Pancreas (tissue), 10 donors: ENCODE measurements at places on chromosomes 7 and 10. TPM values are rescaled to one million over a fixed set of nuclear protein-coding genes. Genes with fewer than 3 reads are reported as not detected.

DNA sequence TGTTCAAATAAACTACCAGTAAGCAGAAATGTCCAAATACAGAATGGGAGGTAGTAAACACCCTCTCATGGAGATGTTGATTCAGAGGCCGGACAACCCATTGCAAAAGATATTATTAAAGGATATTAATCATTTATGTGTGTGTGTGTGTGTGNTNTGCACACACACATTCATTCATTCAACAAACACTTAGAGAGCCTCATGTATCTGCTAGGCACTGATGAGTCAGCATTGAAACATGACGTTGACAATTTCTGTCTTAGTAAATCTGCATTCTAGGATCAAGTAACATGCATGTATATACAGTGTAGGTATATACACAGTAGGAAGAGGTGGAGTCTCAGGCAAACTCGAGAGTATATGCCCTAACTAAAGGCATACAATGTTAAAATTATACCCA lies 187.0 kb downstream of the ZNF365 start:
- DNase-seq, result no peak

DNA sequence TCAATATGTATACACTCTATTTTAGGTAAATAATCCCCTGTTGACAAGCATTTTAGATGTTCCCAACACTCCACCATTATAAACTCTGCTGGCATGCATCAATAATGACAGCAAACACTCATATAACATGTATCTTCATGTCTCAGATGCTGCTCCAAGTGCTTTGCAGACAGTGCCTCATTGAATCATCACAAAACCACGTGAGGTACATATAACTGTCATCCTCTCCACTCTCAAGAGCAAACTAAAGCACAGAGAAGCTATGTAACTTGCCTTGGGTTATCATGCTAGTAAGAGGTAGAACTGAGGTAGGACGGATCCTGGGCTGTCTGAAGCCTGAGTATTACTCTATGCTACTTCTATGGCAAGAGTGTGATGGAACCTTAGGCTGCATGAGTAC lies 72.5 kb upstream of the GSDME start:
- no peak for DNase-seq

The TMEM236 gene
- total RNA-seq, result 0.62 TPM

DNA sequence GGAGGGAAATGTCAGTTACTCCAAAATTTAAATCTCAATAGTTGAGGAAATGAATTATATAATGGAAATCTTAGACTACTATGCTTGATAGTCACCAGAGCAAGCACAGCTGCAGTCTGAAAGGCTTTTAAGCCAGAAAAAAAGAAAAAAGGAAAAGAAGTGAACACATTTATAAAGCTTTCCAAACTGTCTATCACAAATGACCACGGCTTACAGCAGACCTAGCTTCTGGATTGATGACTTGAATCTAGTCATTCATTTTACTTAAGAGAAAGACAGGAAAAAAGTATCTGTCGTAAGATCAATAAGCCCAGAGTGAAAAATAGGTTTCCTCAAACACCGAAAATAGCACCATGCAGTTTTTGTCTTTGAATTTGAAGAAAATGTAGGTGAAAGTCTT lies 67.9 kb upstream of the OGDHL start:
- no peak for DNase-seq

GRCh38 chr7:46934198-46934825 lies 647.6 kb downstream of the TNS3 start:
- DNase-seq, result no peak

The GIMAP1 gene
- total RNA-seq, result 1.5 TPM

- no peak for DNase-seq
These were observed 56.0 kb upstream of the NEBL start for GRCh38 chr10:20953120-20953519.

DNA sequence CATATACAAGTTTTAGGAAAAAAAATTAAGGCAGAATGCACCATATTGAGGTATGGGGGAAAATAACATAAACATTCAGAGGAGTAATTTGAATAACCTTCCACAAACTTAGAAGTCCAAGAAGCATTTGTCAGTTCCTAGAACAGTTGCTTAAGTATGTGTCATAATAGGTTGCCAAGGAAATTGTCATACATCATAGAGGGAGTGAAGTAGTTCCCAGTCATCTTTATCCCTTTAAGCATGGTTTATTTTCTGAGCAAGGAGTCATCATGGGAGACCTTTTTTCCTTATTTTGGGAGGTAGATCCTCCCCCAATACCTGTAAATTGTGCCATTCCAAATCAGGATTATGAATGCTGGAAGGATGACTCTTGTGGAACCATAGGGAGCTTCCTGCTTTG lies at the start of gene SSMEM1:
Gene SSMEM1 (plus strand): TSS at position 219 of the 400 bp plus-strand sequence. CDS start 51 bp downstream, at position 270.
- no peak for DNase-seq

The CYP3A4 gene
- 3.0 TPM for total RNA-seq

GRCh38 chr7:50728184-50728583 lies 54.5 kb downstream of the GRB10 start:
- no peak for DNase-seq

DNA sequence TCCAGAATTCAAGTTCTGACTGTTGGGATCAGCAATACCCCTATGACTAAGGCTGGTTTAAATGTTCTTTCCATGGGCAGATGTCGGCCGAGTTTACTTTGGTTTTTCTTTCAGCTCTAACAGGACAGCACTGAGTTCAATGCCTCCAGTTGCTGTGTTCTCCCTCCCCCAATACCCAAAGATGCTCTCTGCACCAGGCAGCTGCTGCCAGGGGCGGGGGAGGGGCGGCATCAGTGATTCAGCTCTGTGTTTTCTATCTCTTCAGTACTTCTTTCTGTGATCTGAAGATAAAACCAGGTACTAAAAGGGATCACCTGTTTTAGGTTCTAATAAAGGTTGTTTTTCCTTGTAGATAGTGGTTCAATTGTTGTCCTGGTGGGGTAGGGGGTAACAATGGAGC lies 576.7 kb upstream of the POT1 start:
- no peak for DNase-seq

DNA sequence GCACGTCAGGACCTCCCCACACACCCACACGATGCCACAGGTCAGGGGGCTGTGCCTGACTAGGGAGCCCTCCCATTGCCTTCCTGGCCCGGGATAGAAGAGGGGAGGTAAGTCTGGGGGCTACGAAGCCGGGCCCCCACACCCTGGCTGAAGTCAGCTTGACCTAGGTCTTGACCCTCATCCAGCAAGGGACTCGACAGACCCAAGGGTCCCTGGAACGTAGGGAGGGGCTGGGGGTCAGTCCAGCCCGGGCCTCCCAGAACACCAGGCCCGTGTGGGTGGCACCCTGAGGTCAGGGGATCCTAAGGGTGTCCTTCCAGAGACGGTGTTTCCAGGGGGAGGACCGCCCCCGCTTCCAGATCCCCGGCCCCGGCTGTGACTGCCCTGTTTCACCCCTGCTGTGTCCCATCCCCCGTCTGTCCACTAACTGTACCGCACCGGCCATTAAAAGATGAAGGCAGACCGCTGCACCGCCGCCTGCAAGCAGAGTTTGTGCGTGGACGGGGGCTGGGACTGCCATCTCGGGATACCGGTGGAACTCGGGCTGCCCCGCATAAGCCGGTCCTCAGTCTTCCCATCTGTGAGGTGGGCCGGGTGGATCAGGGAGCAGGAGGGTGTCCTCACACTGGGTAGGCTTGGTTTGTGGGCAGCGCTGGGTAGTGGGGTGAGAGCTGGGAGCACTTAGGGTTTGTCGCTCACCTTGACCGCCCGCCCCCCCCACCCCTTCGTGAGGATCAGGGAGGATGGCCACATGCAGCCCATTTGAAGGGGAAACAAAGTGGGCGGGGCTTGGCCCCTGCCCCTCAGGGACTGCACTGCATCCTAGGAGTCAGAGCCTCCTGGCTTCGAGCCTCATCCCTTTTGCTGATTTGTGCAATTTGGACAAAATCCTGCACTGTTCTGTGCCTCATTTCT lies 21.1 kb downstream of the SLC29A4 start:
- DNase-seq, result no peak

GRCh38 chr7:75966190-75966961 lies 28.0 kb downstream of the TMEM120A start:
- no peak for DNase-seq

- DNase-seq, result no peak
These were observed 24.3 kb downstream of the CTBP2 start for GRCh38 chr10:125136087-125136486.

The PLEKHA1 gene
- total RNA-seq, result 20.0 TPM

- no peak for DNase-seq
These were observed 2.0 kb upstream of the CPXM2 start for GRCh38 chr10:123893651-123894050.

DNA sequence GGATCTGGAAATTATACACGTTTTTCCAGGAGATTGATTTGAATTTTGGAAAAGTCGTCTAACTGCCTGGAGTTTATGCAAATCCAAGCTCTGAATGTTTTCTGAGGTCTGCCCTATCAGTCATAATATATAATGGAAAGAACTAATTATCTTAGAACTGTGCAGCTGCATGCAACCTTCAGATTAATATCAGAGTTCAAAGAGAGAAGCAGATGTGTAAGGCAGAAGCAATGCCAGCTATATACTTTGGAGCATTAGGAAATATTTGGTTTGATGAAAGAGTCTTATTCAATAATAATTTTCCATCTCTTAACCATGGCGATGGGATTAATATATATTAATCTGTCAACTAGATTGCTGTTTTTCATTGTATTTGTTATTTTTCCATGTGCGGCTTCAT lies 500.9 kb downstream of the NEBL start:
- DNase-seq, result no peak

The MSMB gene
- not detected for total RNA-seq

GRCh38 chr7:101099969-101100781 lies 14.9 kb downstream of the TRIM56 start:
- peak; percentile 88 for DNase-seq

DNA sequence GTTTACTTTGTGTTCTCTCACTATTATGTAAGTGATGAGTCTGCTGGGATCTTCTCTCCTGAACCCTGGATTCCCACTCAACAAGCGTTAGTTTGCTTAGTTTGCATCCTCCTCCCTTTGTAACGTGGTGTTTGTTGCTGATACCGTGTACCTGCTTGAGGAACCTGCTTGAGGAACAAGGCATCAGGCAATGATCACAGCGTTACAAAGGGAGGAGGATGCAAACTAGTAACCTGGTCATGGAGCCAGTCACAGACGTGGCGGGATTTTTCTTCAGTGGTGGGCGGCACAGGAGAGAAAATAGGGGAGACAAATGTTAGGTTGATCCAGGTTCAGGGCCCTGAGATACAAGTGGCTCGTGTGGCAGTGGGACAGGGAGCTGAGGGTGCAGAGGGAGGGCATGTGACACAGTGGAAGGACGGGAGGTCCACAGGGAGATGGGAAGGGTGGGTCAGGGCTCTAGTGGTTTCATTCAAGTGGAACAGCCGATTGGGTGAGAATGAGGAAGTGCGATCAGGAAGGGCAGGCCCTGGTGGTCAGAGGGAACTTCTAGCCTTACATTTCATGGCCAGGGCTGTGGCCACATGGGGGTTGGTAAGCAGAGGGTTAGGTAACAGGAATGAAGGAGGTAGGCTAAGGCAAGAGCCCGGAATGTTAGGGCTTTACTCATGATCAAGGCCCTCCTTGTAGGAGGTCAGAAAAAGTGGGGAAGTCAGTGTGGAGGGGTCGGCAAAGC lies 38.0 kb downstream of the SNX10 start:
- DNase-seq, result no peak

- DNase-seq, result no peak
These were observed 341.1 kb downstream of the CXCL12 start for GRCh38 chr10:44043646-44044375.

- no peak for DNase-seq
These were observed 40.1 kb downstream of the LAMB1 start for GRCh38 chr7:107962817-107963216.

DNA sequence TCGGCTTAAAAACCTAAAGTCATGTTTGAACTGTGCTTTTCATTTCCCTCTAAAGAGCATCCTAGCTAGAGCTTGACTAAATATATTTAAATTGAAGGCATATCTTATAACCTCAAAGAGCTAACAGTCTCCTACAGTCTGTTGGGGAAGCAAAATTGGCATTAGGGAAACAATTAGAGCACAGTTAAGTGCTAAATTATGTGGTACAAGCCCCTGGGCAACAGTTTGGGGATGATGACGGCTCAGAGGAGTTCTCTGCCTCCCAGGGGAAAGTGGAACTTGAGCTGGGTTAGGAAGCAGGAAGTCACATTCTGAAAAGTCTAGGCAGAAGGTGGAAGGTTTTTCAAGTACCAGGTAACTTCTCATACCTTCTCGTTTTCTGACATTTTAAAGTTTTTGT lies 18.6 kb upstream of the GOT1 start:
- DNase-seq, result no peak

- DNase-seq, result no peak
These were observed 73.4 kb upstream of the INSIG1 start for GRCh38 chr7:155224116-155224811.

DNA sequence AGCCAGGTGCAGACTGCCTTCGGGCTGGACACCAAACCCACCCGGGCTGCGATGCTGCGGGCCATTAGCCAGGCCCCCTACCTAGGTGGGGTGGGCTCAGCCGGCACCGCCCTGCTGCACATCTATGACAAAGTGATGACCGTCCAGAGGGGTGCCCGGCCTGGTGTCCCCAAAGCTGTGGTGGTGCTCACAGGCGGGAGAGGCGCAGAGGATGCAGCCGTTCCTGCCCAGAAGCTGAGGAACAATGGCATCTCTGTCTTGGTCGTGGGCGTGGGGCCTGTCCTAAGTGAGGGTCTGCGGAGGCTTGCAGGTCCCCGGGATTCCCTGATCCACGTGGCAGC lies 50.0 kb downstream of the VWA2 start:
- DNase-seq, result no peak

The NEURL1 gene
- 18.4 TPM for total RNA-seq

GRCh38 chr10:117559712-117560111 lies 17.2 kb downstream of the EMX2 start:
- DNase-seq, result no peak

DNA sequence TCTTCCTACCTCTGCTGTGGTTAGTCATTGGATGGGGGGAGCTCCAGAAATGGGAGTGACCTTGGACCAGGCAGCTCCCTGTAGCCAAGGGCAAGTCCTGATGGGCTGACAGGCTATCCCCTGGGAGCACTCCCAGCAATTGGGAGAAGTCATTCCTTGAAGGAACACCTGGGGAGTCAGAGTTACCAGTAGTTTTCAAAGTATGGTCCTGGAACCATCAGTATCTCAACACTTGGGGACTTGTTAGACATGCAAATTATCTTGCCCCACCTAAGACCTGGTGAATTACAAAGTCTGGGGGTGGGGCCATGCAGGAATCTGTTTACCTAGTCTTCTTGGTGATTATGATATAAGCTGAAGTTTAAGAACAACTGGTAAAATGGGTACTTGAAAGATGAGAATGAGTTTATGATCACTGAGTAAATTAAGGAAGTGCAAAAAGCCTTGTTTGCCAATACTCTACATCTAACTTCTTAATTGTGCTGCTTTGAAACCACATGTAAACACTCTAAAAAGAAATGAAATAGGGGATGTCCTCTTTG lies 287.3 kb upstream of the LRRN3 start:
- DNase-seq, result no peak

The HOXA1 gene
- total RNA-seq, result 0.16 TPM

- DNase-seq, result no peak
These were observed 386.5 kb upstream of the PFKP start for GRCh38 chr10:2680821-2681220.

The PPP1R17 gene
- total RNA-seq, result not detected

- no peak for DNase-seq
These were observed 482.6 kb downstream of the IPMK start for GRCh38 chr10:57785068-57785467.
